Fibroblast of skin of right biceps (primary cell): ENCODE measurements at places on chromosomes 5 and 9.
A peak's percentile ranks its signal among the peaks of the same experiment; 100 is the strongest.

DNA sequence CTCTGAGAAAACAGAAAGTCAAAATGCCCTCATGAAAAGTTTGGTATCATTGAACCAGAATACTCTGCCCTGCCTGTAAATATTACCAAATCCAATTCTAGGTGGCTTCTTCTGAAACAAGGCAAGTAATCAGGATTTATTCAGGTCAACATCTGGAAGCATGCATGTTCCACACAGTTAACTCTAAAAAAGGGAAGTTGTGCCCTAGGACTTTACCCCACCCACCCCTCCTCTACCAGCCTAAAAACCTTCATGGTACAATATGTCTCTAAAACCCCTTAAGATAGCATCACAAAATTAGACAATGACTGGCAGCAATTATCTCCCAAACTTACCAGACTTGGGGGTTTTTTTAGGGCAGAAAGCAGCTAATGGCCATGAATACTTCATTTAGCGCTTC, 414.8 kb upstream of the SLC30A5 start:
- DNase-seq = no peak

GRCh38 chr5:160455600-160455999, 33.9 kb downstream of the PTTG1 start:
- DNase-seq = no peak

- no peak for DNase-seq
Measured at GRCh38 chr5:21704974-21705668, 1148.0 kb downstream of the CDH12 start.

DNA sequence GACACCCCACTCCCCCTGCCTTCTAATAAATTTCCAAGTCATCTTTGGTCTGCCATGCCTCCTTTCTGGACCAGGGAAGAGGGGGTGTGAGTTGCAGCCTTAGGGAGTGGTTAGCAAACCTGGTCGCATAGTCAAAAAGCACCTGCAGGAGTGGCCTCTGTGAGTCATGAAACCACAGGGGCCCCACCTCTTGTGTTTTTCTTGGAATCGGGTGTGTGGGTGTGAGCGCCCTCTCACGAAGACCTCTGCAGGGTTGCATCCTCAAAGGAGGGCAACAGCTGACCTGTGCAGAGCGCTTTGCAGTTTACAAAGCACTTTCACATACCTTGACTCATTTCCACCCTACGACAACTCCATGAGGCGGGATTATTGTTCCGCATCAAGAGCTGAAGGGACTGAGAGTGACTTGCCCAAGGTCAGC, 36.8 kb upstream of the TEX48 start:
- no peak for DNase-seq

DNA sequence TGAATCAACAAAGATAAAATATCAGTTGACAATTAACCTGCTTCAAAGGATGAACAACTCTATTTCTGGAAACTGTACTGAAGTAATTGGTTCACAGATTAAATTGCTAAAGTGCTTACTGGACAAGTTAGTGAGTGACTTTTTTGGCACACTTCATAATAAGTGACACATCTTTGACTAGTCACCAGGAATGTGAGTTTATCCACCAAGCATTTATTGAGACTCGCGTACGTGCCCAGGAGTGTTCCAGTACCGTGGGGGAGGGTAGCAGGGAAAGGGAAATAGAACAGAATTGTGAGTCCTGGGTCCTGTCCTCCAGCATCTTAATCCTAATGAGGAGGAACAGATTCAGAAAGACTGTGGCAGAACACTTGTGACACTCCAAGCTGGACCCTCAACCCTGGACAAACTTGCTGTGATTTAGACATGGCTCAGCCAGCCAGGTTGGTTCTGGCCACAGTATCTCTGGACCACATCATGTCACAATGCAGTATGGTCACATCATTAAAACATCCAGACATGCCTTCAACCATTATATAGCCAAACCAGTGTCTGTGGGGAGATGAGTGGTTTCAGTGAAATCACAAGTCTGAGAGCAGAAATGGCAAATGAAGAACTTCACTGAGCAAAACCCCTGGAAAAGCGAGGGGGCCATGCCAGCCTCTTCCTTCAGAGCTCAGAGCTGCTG, 623.1 kb downstream of the BNC2 start:
- DNase-seq = peak; percentile 94

DNA sequence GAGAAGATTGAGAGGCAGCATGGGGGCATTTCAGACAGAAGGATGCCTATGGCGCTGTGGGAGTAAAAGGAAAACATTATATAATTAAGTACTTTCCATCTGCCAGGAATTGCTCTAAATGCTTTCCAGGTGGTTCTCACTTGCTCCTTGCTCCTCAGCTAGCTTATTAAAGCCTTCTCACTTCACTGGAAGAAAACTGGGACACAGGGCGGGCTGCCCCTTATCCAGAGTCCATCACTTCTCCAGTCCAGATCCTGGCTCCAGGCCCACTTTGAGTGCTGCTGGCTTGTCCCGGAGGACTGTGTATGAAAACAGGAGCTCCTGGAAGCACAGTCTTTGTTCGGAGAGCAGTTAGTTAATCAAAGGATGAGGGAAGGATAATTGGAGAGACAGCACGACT, 409.9 kb upstream of the ADAMTS16 start:
- no peak for DNase-seq

DNA sequence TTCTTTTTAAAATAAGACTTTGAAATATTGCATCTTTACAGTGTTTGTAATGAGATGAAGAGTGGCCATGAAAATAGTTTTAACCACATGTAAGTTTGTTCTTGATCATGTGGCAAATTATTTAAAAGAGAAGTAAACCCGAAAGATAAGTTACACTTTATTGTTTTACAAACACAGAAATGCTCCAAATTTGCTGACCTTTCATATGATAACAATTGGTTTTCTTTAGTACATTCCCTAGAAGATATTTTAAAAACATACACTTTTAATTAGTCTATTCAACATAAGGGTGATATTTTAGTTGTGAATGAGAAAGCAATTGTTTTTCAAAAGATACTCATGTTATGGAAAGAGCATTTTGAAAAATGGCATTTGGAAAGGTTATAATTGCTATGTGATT, 287.7 kb downstream of the PSAT1 start:
- no peak for DNase-seq

DNA sequence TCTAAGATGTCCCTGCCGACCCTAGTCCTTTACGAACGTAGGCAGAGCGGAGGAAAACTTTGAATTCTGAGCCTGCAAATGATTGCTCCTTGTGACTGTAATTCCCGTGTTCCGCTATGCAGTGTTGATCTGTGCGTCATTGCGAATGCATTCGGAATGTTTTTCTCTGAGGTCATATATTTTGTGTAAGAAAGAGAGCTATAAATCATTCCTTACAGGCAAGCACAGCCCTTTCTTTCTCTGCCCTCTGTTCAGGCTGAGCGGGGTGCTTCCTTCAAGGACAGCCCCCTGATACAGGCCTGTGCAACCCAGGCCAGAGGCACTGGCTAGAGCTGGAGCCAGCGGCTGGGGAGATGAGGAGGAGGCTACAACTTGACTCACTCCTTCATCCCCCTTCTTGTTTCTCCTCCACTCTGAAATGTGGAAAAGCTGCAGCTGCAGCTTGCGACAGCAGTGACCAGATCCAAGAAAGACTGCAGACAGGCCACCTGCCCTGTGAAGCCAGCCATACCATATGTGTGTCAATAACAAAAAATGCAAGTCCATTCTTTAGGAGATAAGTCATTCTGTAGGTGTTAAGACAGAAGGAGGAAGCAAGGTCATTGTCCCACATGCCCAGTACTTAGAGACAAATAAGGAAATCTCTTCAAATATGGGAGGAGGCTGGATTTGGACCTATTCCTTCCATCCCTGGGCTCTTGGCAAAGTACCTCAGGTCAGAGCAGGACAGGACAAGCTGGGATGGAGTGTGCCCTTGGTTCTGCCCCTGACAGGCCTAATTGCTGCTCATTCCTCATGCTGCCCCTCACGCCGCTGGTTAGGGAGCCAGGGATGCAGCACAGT, 345.7 kb upstream of the WWC1 start:
- DNase-seq = peak; percentile 99

DNA sequence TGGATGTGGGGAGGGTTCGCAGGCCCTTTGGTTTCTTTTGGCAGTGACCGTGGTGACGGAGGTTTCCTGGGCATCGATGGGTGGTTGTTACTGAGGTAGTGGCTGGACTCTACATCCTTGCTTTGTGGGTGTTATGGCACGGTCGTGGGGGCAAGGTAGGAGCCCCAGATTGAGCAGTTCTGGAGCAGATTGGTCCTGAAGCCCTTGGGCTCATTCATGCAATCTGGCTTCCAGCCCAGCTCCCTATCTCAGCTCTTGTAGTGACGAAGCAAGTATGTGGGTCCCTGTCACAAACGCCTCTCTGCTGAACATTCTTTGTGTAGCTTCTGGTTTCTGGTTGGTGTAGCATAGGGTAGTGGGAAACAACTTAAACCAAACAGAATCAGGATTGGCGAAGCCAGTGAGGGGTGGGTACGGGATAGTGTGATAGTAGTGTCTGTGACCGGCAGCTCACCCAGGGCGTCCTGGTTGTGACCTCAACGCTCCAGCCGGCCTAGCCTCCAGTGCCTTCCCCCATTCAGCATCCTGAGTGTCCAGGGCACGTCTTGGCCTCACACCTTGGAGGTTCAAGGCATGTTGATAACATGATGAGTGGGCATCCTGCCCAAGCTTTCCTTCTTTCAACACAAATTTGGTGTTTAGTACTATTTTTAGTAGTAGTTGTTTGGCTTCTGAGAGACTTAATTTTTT, 2.9 kb downstream of the NDUFS6 start:
- DNase-seq = no peak

- no peak for DNase-seq
Measured at GRCh38 chr9:97647996-97648395, 14.4 kb downstream of the NCBP1 start.

GRCh38 chr9:73024601-73025034, 71.8 kb upstream of the ALDH1A1 start:
- DNase-seq = no peak

DNA sequence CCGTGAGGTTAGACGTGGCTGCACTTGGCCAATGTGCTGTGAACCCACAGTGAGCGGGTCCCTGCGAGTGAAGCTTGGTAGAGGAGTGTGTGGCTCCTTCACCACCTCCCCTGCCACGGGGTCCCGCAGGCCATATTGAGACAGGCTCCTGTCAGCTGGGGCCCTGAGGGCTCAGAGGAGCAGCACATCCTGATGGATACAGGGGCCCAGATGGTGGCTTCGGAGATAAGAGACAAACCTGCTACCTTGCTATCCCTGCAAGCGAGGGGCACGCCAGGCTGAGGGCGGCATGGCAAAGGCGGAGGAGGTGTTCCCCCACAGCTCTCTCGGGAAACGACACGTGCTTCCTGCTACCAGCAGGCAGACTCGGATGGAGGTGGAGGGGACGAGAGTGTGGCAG, 33.1 kb downstream of the SLC6A3 start:
- DNase-seq = no peak
